ENCODE measurements at places on chromosomes 13 and 19.

- DNase-seq, result no peak
Observed at GRCh38 chr13:108115738-108116137, 99.6 kb downstream of the LIG4 start.

DNA sequence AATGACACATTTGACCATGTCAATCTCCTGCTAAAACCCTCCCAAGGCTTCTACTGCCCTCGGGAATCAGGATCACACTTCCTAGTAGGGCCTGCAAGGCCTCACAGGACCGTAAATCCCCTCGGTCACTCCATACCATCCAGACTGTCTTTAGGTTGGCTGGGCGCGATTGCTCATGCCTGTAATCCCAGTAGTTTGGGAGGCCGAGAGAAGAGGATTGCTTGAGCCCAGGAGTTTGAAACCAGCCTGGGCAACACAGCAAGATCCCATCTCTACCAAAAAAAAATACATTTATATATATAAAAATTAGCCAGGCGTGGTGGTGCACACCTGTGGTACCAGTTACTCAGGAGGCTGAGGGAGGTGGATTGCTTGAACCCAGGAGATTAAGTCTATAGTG lies 15.0 kb downstream of the TMEM143 start:
- no peak for DNase-seq

- DNase-seq, result no peak
Observed at GRCh38 chr19:5271145-5271544, 69.5 kb downstream of the PTPRS start.

GRCh38 chr13:27508802-27509201 lies 58.4 kb upstream of the MTIF3 start:
- DNase-seq, result no peak

DNA sequence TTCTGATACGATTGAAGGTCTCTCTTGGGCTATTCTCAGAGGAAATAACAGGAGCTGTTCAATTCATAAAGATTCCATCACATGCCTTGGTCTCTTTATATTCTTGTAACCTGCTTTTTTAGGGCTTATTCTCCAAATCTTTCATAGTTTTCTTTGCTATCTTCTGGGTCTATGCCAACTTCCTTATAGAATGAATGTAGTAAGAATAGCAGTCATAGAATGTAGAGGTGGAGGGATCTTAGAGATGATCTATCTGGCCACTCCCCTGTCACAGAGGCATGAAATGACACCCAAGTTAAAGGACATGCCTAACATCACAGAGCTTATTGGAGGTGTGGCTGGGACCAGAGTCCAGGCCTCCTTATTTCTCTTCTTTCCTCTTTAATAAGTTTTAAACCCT lies 13.2 kb downstream of the LCP1 start:
- DNase-seq, result no peak

DNA sequence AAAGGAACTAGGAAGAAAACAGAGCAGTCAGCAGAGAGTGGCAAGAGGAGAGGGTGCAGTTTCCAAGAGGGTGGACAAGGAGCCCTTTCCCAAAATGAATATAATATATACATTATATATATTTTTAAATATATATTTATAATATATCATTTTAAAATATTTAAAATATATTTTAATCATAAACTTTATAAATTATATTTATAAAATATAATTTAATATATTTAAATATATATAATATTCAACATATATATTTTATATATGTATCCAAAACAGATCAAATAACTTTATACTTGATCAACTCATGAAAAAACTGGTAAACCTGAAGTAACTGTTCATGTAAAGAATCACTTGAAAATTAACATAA lies 328.6 kb downstream of the MYO16 start:
- DNase-seq, result no peak

DNA sequence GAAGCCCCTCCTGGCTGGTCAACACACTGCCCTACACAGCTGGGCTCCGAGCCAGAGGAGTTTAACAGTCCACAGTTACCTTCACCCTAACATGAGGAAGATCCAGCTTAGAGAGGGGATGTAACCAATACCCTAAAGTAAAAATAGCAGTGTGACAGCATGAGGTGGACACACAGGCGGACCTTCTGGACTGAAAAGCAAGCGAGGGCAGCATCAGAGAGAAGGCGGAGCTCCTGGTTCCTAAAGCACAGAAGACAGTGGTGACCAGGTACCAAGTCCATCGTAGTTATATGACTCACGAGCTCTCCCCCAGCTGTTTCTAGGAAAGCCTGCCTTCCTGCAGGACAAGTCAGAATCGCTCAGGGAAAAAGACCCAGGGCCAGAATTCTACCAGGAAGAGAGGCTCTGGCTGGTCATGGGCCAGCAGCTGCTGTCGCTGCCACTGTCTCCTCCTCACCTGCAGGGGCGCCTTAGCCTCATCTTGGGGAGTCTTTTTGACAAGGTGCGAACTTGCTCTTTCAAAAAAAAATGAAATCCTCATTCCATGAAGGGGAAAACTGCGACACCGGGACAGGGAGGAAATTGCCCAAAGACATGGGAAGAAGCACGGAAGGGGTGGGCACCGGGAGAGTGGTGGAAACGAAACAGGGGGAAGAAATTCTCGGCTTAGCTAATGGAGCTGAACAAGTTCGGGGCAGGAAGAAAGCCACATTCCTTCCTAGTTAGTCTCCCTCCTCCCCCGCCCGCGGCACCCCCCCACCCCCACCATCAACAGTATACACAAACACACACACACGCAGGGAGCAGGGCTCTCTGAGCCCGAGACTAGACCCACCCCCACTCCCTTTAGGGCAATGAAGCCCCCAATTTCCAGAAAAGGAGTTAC lies 1.7 kb downstream of the ELL start:
- peak; percentile 60 for DNase-seq

DNA sequence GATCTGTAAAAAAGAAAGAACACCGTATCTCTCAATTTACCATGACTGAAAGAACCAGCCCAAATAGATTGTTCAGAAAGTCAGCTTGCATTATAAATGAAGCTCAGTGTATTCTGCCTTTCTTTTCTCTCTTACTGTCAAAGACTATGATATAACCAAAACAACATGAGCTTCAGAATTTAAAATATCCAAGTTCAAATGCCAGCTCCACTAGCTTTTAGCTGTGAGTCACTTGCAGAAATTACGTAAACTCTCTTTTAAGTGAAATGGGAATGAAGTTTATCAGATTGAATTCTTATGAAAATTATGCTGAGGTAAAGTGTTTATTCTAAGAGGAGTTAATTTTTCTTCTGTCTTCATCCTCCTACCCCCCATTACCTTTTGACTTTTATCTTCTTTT lies 20.0 kb upstream of the POSTN start:
- no peak for DNase-seq

- DNase-seq, result peak; percentile 99
Observed at GRCh38 chr19:58439576-58440554, at the start of gene ZNF132. ZNF132 (minus strand) TSS chr19:58440153; CDS start chr19:58439821, 332 bp downstream.

DNA sequence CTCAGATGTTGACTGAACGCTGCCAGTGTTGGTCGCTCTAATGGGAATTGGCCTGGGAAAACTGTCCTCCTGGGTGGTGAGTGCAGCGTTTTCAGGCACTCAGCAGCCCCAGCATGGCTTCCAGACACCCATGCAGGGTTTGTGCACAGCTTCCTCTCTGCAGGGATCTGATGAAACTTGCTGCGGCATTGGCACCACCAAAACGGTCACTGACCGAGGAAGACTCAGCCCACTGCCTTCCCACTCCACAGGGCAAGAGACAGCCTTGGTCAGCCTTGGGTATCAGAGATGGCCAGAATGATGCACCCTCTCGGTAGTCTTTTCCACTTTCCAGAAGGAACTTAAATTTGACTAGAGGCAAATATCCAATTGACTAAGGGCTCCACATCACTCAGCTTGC lies 398.9 kb downstream of the IRS2 start:
- no peak for DNase-seq

DNA sequence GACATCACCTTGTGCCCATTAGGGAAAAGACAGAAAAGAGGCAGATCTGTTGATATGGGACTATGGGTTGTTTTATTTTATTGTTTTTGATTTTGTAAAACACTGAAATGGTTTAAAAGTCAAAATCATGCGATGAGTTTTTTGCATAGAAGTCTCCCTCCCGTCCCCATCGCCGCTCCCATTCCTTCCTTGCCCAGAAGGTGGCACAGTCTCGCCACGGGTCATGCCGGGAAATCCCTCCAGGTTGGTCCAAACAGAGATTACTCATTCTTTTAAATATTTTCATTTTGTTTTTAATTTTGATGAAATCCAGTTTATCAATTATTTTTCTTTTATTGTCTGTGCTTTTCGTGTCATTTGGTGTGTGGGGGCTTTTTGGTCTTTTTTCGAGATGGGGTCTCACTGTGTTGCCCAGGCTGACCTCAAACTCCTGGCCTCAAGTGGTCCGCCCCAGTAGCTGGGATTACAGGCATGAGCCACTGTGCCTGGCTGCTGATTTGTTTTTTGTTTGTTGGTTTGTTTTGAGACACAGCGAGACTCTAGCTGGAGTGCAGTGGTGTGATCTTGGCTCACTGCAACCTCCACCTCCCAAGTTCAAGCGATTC lies 9.2 kb downstream of the PGPEP1 start:
- DNase-seq, result peak; percentile 38

DNA sequence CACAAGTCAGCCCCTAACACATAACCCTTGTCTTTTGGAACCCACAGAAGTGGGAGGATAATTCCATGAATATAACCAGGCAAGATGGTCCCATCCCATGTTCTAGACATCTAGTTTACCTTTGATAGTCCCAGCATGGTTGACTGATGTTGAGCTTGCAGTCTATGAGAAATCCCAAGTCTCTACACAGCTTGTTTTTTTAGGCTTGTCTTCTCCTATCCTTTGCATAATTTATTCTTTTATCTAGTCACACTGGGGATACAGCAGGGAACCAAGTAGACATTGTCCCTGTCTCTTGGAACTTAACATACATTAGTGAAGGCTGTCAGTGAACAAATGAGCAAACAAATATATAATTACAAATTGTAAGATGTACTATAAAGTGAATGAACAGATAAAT lies 19.6 kb upstream of the FRY start:
- DNase-seq, result no peak

GRCh38 chr19:3285647-3286176 lies 61.3 kb downstream of the CELF5 start:
- DNase-seq, result no peak

Data from amniotic stem cell (primary cell).